ENCODE measurements at places on chromosomes 2 and 18.
A peak's percentile ranks its signal among the peaks of the same experiment; 100 is the strongest.

DNA sequence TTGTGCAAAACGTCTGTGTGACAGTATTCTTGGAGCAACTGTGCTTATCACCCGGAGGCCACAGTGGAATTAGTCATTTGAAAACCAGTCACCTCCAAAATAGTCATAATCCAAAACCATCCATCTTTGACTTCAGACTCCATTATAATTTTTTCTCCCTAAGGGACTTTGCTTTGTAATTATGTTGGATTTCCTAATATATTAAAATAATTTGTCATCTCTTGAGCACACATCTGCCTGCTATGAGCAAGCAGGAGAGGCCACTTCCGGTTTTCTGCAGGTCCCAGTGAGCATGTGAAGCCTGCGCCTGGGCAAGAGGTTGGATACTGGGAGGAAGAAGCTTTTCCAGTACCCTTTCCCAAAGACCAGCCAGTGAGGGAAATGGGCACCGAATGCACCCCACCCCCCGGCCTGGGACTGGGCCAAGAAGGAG is 57.7 kb downstream of the ODC1 start:
- no peak for DNase-seq

DNA sequence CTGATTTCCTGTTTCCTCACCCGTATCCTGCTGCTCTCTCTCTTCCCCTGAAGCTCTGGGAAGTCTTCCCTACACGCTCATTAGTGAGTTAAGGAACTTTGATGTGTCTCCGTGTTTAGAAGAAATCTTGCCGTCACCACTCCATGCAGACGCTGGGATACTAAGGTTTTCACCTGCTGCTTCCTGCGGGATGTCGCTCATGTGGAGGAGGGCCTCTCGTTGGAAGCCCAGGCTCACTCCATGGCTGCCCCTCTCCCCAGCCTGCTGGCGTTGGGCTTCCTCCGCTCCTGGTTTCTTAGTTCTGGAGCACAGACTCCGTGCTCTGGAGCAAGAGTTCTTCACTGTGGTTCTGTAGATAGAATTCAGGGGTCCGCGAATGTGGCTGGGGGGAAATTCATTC is 326.3 kb downstream of the GBX2 start:
- no peak for DNase-seq

- DNase-seq: no peak
Measured at GRCh38 chr2:20590704-20591515, 60.0 kb downstream of the HS1BP3 start.

GRCh38 chr2:150485114-150485870 is 2.2 kb downstream of the RND3 start:
- no peak for DNase-seq

DNA sequence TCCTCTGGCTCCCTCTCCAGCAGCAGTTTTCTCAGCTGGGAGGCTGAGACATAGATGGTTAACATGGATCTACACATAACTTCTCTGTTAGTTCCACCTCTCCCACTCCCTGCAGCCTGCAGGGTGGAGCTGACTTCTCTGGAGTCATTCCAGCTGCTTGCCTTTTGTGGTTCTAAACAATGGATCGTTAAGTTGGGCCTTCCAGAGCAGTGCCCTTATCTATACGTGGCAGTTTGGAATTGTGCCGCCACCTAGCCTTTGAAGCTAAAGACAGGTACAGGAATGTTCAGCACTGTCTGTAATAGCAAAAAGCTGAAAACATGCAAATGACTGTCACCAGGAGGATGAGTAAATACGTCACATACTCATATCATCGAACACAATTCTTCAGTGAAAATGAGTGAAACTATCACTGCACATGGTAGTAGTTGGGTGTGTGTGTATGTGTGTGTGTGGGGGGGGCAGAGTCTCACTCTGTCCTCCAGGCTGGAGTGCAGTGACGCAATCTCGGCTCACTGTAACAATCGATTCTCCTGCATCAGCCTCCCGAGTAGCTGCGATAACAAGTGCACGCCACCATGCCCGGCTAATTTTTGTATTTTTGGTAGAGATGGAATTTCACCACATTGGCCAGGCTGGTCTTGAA is 50.3 kb downstream of the SH2D6 start:
- DNase-seq: peak; percentile 11

DNA sequence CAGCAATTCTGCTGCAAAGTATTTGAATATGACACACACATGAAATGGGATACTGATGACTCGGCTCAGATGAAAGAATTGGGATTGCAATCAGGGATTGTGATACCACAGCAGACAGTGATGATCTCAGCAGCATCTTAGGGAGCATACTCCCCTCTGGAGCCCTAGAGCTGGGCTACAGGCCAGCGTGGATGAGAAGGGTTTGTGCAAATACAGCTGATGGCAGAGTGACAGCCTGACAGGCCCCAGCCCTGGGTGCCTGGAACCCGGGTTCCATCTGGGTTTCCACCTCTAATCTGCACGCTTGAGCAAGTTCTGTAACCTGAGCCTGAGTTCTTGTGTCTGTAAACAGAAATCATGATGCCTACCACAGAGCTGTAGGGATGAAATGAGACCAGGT is 418.0 kb downstream of the LRATD1 start:
- DNase-seq: no peak

GRCh38 chr2:156657809-156658208 is 221.6 kb downstream of the GPD2 start:
- peak; percentile 7 for DNase-seq

DNA sequence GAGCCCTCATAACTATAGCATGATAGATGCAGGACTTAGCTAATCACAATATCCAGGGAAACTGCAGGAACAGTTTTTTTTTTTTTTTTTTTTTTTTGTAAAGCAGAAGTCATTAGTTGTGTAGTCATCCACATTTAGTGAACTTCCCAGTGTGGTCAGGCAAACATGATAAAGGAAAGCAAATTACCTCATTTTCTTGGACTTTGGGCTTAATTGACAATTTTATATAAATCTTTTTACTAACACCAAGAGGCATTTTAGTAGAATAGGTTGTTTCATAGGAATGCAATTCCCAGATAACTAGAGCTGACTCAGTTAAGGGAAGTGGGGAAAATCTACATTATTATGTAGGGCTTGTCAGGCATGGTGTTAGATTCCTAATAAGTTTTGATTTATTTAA is 142.7 kb upstream of the GCFC2 start:
- no peak for DNase-seq

DNA sequence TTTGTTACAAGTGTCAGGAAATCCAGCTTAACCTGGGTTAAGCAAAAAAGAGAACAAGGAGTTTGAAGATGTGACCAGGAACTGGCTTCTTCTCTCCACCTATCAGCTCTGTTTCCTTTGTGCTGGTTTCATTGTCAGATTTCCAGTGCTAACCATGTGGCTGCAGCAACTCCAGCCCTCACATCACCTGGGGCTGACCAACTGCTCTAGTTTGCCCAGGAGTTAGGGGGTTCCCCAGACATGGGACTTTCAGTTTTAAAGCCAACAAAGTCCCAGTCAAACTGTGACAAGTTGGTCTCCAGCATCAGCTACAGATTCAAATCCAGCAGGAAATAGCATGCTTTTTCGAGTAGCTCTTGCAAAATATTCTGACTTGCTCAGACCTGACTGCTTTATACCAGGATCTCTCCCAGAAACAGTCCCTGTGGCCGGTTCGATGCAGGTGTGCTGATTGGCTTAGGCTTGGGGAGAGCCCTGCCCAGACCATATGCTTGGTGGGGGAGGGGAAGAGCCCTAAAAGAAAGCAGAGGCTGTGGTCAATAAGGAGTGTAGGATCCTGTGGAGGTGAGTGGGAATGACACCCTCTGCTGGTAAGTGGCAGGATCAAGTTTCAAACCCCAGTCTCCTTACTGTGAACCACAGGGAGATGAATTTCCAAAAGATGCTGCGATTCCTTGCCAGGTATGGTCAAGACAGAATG is 49.5 kb downstream of the KCNE4 start:
- peak; percentile 59 for DNase-seq

- DNase-seq: peak; percentile 57
Measured at GRCh38 chr18:76446321-76447257, 48.5 kb downstream of the ZNF516 start.

- DNase-seq: no peak
Measured at GRCh38 chr2:38583524-38583923, 19.2 kb downstream of the HNRNPLL start.

DNA sequence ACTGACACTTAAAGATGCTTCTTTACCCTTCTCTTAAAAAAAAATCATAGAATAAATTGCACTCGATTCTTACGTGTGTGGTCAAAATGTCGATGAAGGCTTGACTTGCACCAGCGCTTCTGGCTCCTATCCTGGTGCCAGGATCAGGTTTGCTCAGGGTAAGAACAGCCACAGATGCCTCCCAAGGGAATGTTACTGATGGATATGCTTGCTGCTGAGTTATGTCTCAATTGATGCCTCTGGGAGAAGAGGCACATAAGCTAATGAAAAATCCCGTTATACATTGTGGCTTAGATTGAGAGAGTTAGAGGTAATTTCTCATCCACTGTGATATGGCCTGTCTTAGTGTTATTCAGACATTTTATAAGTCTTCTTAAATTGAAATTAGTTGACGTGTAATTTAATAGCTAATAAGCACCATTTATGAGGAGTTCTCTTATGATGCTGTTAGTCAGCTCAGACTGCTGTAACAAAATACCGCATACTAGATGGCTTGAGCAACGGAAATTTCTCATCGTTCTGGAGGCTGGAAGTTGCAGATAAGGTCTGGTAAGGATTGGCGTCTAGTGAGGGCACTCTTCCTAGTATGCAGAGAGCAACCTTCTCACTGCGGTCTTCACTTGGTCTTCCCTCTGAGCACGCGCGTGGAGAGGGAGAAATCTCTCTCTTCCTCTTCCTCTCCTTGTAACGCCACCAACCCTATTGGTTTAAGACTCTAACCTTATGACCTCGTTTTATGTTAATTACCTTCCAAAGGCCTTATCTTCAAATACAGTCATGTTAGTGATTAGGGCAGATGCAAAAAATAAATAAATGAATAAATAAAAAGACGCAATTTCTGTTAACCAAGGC is 116.6 kb upstream of the NOSTRIN start:
- no peak for DNase-seq

GRCh38 chr2:195638750-195639149 is 18.3 kb upstream of the SLC39A10 start:
- DNase-seq: no peak

DNA sequence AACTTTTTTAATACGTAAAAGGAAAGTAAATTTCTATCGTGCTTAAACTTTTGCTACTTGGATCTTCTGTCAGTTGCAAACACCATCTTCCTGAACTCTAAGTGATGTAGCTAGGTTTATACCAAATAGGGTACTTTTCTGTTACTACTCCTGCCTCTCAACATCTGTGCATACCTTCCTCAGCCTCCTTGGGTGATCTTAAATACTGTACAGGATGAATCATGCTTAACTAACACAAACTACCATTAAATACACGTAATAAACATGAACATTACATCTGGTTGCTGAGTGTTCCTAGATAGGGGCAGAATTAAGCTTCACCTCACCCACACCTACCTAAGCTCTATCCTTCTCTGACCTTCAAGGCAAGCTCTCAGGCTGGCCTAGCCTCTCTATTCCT is 398.0 kb downstream of the TXNL1 start:
- no peak for DNase-seq

GRCh38 chr2:128493880-128494279 is 175.2 kb upstream of the HS6ST1 start:
- DNase-seq: no peak

DNA sequence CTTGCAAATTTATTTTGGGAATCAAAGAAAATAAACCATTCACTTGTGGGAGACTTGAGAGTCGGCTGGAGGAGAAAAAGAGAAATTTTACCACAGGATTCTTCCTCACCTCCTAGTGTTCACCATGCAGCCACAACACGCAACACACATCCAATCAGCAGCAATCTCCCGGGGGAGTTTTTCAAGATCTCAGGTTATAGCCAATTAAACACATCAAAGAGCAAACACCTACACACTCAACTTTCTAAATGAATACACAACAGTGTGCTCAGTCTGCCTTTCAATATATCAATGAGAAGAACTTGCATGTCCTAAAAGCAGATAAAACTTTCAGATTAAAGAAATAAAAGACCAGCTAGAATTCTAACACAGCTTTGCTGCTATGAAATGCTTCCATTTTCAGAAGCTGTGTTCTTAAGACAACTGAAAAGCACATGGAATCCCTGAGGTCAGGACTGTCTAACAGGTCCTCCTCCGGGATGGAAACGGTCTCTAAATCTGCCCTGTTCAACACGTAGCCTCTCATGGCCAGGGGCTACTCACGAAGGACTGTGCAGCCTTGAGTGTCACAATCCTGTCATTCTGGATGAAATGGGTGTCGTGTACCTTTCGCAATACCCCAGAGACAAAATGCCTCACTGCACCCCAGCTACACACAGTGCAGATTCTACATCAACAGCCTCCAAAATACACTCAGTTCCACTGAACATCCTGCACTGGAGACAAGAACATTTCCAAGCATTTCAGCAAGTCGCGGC is 84.2 kb downstream of the ZNF516 start:
- no peak for DNase-seq

DNA sequence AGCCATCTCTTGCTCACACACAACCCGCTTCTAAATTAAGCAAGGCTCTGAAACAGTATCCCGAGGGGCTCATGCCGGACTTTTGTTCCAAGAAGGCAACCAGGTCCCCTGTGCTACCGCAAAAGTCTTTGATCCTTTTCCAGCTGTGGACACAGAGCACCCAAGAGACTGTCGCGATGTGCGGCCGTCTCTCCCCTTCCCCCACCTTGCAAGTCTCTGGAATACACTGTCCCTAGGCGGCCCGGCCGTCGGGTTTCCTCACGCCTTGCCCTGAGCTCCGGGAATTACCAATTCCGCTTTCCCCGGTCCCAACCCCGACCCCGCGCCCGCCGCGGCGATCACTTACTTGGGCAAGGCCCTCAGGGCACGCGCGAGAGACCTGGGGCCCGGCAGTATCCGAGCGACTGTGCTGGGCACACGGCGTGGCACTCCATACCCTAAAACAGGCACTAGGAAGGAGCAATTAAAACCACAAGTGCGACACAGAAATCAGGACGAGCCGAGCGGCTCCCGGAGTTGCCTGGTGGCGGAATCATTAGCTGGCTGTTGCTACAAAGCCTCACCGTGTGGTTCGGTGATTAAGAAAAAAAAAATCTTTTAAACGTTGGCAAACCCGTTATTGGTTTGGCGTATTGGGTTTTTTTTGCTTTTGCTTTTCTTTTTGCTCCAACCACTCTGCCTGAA is 2.2 kb upstream of the DLX1 start:
- no peak for DNase-seq

GRCh38 chr2:145739681-145740080 is 1219.8 kb upstream of the ZEB2 start:
- no peak for DNase-seq

DNA sequence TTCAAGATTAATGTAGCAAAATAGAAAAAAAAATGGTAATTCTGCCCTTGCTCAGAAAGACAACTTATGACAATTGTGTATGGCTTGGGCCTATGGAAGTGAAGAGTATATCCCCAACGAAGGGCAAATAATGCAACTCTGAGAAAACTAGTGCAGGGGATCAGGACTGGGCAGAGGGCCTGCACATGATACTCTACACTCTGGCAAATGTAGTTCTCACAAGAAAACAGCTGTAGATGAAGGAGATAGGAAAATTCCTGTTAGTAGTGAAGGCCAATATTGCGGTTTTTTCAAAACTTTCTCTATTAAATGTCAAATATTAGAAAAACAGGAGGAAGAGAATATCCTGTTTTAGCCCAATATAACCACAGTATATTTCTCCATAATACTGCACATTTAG is 77.8 kb downstream of the SCN9A start:
- DNase-seq: no peak

GRCh38 chr18:40877096-40877495 is 1077.9 kb upstream of the PIK3C3 start:
- no peak for DNase-seq

GRCh38 chr2:235055891-235056516 is 104.2 kb downstream of the SH3BP4 start:
- DNase-seq: peak; percentile 56

- no peak for DNase-seq
Measured at GRCh38 chr2:8346208-8346607, 335.6 kb upstream of the ID2 start.

- no peak for DNase-seq
Measured at GRCh38 chr18:61340148-61340547, 6.9 kb downstream of the CDH20 start.
